ENCODE measurements at places on chromosomes 7 and 10.

DNA sequence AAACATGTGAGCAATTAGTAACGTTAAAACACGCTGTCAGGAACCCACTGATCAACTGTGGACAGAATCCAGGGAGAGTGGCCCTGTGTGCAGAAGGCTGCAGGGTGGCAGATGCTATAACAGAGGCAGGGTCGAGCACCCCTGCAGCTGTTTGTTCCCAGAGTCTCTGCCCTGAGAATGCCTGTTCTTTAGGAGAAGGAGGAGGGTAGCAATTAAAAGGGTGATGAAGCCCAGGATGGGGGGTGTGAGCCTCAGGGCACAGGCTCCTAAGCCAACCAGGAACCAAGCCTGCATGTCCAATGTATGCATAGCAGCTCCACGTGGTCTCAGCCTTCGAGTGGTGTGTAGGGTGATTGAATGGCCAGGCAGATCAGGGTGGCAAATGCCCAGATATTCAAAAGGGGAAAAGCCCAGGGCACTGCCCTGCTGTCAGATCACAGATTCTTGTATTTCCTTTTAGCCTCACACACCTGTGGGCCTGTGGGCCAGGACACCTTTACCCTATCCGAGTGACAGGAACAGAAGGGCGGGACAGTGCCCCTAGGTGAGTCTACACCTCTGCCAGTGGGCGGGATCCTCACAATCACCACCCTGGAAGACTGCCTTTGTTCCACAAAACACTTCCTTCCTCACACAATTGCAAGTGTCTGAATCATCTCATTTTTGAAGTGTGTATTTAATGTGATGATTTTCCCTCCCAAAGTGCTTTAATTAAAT lies 7.3 kb downstream of the WDFY4 start:
- no peak for DNase-seq

GRCh38 chr7:159272739-159273138 lies 128.1 kb upstream of the VIPR2 start:
- no peak for DNase-seq

- no peak for DNase-seq
These were observed 13.6 kb downstream of the TPK1 start for GRCh38 chr7:144822223-144822622.

DNA sequence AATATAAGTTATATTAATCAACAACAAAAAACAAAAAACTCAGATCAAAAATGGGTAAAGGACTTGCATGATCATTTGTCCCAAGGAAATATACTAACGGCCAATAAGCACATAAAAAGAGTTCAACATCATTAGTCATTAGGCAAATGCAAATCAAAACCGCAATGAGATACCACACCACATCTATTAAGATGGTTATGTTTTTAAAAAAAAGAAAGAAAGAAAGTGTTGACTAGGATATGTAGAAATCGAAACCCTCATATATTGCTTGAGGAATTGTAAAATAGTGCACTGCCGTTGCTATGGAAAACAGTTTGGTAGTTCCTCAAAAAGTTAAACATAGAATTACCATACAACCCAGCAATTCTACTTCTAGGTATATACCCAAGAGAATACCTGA lies 39.4 kb upstream of the CTNNA3 start:
- no peak for DNase-seq

- DNase-seq, result no peak
These were observed 35.2 kb downstream of the MCU start for GRCh38 chr10:72727130-72727529.

GRCh38 chr10:101291331-101292193 lies 62.3 kb upstream of the LBX1 start:
- DNase-seq, result peak; percentile 40

DNA sequence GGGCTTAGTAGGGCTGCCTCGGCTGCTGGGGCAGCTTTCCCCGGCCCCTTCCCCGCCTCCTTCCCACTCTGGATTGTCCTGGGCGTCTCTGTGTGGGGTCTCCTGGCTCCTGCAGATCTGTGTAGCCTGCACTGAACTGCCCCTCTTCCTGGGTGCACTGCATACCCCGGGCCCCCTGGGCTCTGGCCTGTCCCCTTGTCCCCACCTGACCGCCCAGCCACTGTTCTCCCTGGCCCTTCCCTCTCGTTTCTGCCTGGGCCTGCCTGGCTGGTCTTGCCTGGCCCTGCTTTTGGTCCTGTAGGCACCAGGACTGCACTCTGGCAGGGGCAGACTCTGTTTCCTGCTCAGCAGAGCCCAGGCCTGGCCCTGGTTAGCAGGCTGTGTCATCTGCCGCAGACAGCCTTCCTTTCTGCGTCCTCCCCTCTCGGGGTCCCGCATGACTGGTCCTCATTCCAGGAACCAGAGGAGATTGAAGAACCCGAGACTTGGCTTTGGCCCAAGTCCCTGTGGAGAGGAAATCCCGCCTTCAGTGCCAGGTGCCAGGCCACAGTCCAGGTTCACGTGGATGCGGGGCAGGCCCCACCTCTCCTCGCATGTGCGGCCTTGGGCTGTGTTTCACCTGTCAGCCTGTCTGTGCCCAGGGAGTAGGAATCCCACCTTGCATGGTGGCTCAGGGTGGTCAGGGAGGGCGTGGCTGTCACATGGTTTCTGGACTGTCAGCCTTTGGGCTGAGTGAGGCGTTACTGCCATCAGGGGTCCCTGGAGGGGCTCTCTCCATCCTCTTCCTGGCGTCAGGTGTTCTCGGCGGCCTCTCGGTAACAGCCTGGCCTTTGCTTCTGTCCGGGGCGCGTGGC lies 9.2 kb downstream of the INPP5A start:
- DNase-seq, result peak; percentile 49

- no peak for DNase-seq
These were observed 200.5 kb downstream of the SKAP2 start for GRCh38 chr7:26663874-26664273.

- no peak for DNase-seq
These were observed 77.8 kb downstream of the TCF7L2 start for GRCh38 chr10:113027574-113028455.

GRCh38 chr10:83633547-83633946 lies 505.8 kb upstream of the GHITM start:
- no peak for DNase-seq

DNA sequence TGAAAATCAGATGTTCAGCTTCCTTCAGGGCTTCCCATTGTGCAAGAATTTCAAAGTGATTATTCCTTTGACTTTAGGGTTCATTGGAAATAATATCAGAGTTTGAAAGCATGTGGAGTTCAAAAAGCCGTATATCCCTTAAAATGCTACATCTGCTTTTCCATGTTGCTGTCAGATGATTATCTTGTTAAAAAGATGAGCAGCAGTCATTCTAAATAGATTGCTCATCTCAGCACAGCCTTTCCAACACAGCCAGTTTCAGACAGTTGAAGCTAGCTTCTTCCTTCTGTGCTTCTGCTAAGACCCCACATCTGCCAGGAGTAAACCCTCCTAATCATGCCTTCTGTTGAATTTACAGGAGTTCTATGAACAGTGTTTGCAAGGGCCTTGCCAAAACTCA lies 204.4 kb upstream of the PTER start:
- no peak for DNase-seq

- DNase-seq, result no peak
These were observed 128.5 kb upstream of the STEAP1 start for GRCh38 chr7:90025771-90026170.

- no peak for DNase-seq
These were observed 410.4 kb downstream of the ATRNL1 start for GRCh38 chr10:115503546-115503945.

DNA sequence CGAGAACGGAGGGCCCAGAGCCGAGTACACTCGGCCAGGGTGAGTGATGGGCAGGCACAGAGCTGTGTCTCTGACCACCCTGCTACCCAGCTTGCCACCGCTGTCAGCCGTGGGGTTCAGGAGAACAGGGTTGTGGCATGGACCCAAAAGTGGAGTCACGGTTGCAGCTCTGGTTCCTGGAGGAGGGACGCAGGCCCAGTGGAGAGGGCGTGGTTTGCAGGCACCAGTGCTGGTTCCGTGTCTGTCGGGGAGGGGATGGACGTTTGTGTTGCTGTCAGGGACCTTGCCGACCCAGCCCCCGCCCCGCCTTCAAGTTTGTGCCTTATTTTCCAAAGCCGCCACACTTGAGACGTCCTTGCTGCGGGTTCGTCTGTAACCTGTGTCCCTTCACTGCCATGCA lies 45.1 kb upstream of the AP5Z1 start:
- no peak for DNase-seq

- peak; percentile 94 for DNase-seq
These were observed at the start of the genes COX15 and CUTC for GRCh38 chr10:99732033-99732842. COX15 (minus strand) TSS chr10:99732127; CDS start chr10:99732049, 78 bp downstream. CUTC (plus strand) TSS chr10:99732234; CDS start chr10:99732349, 115 bp downstream.

GRCh38 chr10:82867056-82867455 lies 992.1 kb downstream of the NRG3 start:
- DNase-seq, result no peak

DNA sequence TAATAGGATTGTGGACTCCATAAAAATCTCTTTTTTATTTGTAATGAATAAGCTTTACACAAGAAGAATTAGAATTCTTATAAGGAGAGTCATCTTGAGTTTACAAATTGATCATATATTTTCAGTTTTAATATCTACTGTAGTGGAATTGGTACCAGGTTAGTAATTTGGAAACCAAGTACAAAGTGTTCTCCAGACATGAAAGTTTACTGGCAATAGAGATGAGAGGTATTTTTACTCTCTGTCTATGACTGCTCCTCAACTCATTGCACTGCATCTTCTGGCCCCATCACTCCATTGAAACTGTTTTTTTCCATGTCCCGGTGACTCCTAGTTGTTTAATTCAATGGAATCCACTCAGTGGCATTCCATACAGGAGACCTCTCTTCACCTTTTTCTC lies 164.5 kb upstream of the SMIM30 start:
- no peak for DNase-seq

GRCh38 chr7:11341285-11341944 lies 367.7 kb downstream of the PHF14 start:
- no peak for DNase-seq

GRCh38 chr10:100739517-100740368 lies 5.6 kb upstream of the PAX2 start:
- no peak for DNase-seq

DNA sequence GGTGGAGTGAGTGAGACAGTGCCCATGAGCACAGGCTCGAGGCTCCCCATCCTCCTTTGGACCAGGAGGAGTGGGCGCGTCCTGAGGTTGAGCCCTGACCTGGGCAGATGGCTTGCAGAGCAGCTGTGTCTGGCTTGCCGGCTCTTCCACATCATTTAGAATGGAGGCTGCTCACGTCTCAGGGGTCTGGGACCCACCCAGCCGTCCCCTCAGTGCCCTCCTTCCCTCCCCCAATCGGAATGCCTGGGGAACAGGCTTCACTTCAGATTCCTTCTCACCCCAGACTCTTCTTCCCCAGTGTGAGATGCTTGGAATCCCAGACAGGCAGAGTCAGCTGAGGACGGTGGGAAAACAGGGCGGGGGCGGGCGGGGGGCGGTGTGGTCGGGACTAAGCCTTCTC lies 968.6 kb upstream of the ZNF722 start:
- DNase-seq, result no peak

GRCh38 chr7:135023622-135024021 lies 37.3 kb downstream of the AGBL3 start:
- no peak for DNase-seq

DNA sequence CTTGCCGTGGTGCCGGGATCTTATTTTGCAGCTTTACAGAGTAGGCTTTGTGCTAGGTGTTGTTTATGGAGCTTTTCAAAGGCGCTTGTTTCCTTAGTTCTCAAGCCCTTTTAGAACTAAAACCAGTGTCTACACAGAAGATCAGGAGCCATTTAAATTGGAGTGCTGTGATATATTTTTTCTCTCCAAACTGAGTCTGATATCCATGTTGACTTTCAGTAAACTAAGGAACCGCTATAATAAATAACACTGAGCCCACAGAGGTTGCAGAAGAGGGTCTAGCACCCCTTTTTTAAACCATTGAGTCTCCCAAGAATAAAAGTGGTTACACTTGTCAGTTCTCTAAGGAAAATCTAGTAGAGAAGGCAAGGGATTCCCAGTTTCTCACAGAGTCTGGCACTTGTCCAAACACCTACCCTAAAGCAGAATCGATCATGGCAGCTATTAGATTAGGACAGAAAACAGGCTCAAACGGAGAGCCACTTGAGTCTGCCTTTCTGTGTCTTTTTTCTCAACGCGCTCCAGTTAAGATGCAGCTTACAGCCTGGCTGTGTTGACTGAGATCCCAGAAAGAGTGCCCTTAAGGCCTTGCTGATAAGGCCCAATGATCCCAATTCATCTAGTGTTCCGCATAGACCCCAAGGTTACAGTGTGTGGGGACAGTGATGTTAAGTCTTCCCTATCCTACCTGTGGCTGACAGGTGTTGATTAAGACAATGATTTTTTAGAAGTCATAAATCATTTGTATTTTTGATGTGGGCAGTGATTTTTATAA lies 804 bp downstream of the TMEM106B start:
- no peak for DNase-seq

GRCh38 chr10:88184543-88185297 lies 321.3 kb downstream of the PTEN start:
- no peak for DNase-seq

DNA sequence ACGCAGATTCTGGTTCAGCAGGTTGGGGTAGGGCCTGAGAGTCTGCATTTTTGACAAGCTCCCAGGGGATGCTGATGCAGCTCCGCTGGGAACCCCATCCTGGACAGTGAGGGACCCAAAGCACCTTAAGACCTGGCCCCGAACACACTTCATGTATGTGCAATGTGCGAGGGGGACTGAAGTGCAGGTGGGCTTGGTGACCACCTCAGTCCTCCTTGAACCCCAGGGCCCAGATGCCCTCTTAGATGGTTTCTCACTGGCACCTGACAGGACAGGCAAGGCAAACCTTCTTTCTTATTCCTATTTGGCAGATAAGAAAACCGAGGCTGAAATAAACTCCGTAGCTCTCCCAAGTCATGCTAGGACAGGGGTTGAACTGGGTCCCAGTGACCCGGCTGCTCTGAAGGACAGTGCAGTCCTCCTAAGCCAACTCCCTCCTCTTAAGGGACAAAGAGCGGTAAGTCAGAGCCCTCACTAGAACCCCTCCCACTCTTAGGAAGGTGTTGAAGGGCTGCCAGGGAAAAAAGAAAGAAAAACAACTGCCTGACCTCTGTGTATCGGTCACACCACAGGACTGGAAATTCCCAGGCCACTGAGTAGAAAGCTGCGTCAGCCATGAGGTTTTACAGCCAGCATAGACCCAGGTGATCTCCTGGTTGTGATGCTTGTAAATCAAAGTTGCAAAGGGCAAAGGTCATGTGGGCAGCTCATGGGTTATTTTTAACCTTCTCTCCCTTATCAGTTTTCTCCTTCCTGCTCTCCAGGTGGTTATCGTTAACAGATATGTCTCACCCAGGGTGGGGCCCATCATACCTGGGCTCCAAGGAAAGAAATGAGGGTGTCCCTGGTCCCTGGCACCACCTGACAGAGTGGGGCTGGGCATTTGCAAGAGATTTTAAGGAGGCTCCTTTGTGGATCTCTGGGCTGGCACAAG lies 90.9 kb upstream of the SMNDC1 start:
- peak; percentile 29 for DNase-seq

DNA sequence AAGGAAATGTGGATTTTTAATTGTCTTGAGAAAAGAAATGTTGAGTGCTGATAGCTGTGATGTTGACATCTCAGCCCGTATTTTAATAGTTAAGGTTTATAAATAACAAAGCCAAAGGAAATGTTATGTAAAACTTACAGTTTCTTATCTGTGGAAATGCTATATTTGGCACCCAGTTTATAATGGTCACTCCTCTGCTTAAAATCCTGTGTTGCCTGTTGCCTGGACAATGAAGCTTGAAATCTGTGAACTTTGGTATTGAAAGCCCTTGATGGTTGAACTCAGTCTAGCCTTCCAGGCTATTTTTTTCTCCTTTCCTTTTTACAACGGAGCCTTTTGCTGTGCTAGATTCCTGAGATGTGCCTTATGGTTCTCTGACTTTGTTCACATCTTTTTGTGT lies 46.5 kb downstream of the MCU start:
- DNase-seq, result no peak

- no peak for DNase-seq
These were observed 145.1 kb upstream of the TMEM106B start for GRCh38 chr7:12066004-12066403.

- DNase-seq, result no peak
These were observed 316.7 kb downstream of the CCDC3 start for GRCh38 chr10:12684784-12685183.
